Right kidney (tissue), 9 donors: ENCODE measurements at places on chromosomes 3 and 15.

GRCh38 chr3:24226397-24226796 is 268.3 kb downstream of the THRB start:
- no peak for DNase-seq

GRCh38 chr3:27081992-27082607 is 287.1 kb downstream of the NEK10 start:
- no peak for DNase-seq

DNA sequence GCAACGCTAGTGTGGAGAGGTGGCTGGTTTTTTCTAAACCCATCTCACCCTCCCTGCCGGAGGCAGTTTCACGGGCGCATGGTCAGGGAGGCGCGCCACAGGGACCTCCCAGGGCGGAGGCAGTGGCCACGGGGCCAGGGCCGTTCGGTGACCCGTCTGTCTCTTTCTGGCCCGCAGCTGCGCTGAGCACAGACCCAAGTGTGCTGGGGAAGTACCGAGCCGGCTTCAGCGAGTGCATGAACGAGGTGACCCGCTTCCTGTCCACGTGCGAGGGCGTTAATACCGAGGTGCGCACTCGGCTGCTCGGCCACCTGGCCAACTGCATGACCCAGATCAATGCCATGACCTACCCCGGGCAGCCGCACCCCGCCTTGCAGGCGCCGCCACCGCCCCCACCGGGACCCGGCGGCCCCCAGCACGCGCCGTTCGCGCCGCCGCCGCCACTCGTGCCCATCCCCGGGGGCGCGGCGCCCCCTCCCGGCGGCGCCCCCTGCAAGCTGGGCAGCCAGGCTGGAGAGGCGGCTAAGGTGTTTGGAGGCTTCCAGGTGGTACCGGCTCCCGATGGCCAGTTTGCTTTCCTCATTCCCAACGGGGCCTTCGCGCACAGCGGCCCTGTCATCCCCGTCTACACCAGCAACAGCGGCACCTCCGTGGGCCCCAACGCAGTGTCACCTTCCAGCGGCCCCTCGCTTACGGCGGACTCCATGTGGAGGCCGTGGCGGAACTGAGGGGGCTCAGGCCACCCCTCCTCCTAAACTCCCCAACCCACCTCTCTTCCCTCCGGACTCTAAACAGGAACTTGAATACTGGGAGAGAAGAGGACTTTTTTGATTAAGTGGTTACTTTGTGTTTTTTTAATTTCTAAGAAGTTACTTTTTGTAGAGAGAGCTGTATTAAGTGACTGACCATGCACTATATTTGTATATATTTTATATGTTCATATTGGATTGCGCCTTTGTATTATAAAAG is 1.8 kb downstream of the HES1 start:
- DNase-seq = no peak

- DNase-seq = no peak
Observed at GRCh38 chr15:49848282-49848724, 227.5 kb downstream of the DTWD1 start.

- no peak for DNase-seq
Observed at GRCh38 chr3:180782195-180782984, 103.1 kb upstream of the CCDC39 start.

GRCh38 chr3:115928376-115928775 is 305.1 kb downstream of the GAP43 start:
- peak; percentile 9 for DNase-seq

GRCh38 chr15:50112488-50113186 is 6.4 kb downstream of the ATP8B4 start:
- no peak for DNase-seq

DNA sequence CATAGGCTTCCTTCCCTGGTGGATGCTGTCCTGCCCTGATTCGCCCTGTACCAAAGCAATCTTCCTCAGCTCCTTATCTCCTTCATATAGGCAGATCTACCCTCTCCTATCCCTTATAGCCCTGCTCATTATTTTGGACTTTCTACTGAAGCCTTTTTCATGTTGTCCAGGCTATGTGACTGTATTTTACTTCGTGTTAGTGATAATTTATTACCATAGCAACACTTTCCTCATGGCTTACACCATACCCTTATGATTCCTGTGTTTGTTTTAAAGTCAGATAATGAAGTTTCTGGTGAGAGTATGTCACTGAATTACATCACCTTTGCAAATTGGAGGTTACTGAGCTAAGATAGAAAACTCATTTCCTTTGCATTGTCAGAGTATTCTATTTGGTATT is 352.6 kb downstream of the NLGN1 start:
- DNase-seq = no peak

DNA sequence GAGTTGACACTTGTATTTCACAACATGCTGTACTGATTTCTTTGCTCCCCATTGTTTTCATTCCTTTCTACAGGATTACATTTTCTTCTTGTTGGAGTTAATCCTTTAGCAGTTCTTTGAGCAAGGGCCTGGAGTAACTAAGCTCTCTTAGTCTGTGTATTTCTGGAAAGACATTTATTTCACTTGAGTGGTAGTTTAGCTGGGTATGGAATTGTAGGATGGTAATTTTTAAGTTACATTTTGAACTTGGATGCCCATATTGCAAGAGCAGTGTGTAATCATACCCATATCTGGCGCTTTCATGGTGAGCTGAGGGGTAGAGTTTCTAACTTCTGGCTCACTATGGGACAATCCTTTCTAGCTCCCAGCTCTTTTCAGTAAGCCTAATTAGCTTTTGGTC is 74.6 kb downstream of the SLC6A11 start:
- DNase-seq = no peak

- DNase-seq = no peak
Observed at GRCh38 chr3:130380398-130380797, 34.9 kb downstream of the COL6A5 start.

DNA sequence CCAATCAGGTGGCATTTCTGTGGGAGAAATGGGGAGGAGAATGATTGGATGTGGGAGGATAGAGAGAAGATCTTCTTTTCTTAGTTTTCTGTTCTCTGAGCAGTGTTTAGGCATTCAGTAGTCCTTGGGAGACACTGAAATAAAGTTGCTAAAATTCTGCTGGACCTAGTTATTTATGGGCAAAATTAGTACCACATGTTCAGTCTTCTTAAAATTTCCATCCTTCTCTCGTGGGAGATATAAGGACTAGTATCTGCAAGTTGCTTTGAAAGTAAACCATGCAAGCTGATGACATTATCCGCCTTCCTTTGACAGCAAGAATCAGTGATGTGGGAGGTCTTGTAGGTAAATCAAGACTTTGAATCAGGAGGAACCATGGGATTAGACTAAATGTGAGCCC is 19.9 kb upstream of the CHST2 start:
- no peak for DNase-seq

DNA sequence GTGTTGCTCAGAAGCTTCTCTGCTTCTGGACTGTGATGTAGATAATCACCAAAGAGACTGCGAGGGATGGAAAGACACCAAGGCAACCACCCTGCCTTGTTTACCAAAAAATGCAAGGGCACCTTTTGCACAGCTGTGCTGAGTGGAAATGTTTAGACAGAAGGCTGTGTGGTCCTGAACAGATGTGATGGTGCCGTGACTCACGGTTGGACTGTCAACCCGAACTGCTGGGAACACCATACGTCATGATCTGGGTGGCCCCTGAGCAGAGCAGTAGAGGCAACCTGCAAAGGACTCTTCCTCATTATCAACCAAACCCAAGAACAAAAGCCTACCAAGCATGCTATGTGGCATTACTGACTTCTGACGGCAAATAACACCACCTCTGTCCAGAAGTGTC is 61.3 kb upstream of the LPP start:
- no peak for DNase-seq

GRCh38 chr15:70341566-70341965 is 243.8 kb upstream of the TLE3 start:
- no peak for DNase-seq

GRCh38 chr3:196792771-196793170 is 53.1 kb downstream of the PAK2 start:
- DNase-seq = no peak

DNA sequence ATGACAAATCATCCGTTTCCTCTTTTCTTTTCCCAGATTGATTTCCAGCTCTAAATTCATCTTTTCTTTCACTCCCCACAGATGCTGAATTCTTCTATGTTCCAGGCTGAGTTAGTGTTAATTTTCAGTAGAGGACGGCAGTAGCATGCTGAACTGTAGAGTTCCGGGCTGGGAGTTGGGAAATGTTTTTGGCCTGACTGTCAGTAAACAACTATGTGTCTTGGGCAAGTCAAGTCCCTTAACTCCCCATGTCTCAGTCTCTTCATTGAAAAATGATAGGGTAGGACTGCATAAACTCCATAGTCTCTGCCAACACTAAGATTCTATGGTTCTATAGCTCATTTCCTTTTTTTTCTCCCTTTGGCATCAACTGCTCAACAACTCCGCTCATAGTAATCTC is 333.9 kb downstream of the TIGIT start:
- no peak for DNase-seq

GRCh38 chr3:160564258-160564911 is 986 bp downstream of the KPNA4 start:
- DNase-seq = peak; percentile 63

- no peak for DNase-seq
Observed at GRCh38 chr3:100108464-100109079, 5.7 kb downstream of the FILIP1L start.
